ENCODE measurements at places on chromosomes 7 and 10. TPM values are rescaled to one million over a fixed set of nuclear protein-coding genes. Genes with fewer than 3 reads are reported as not detected.

ASB15 gene
- not detected for total RNA-seq

NUTM2A gene
- 2.0 TPM for total RNA-seq

FBXO24 gene
- 2.3 TPM for total RNA-seq

GHRHR gene
- total RNA-seq, result 5.5 TPM

CFTR gene
- total RNA-seq, result 4.4 TPM
